NCI-H1092 (cell line): ENCODE measurements at places on chromosomes 5 and 9.

GRCh38 chr5:95715799-95716461 is 15.2 kb upstream of the RHOBTB3 start:
- DNase-seq: no peak

GRCh38 chr9:135489188-135489906 is 9.8 kb downstream of the PPP1R26 start:
- DNase-seq: no peak

DNA sequence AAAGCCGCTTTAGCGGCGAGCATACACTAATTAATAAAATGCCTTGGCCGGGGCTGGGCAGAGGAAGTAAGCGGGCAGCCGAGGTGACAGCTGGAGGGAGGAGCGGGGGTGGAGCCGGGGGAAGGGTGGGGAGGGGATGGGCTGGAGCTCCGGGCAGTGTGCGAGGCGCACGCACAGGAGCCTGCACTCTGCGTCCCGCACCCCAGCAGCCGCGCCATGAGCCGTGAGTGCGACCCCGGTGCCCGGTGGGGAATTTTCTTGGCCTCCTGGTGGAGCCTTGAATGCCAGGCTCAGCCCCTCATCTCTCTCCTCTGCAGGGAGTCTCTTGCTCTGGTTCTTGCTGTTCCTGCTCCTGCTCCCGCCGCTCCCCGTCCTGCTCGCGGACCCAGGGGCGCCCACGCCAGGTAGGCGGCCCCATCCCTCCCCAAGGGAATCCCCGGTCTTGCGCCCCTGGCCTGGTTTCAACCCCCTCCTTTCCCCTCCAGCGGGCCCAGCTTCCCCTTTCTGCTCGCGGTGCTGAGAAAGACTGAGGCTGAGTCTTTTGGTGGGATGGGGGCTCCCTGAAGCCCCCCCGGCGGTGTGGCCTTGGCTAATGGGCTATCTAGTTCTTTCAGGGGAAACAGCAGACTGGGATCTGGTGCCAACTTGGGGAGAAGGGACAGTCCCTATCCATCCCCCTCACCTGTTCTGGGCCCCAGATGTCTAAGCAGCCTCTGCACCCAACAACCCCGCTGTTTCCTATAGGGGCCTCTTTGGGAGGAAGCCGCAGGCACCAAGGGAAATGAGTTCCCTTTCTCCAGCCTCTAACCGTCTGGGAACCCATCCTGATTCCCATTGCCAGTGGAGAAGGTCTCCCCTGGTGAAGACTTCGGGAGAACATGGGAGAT is at the start of gene PTGS1:
Gene PTGS1, plus strand, starts transcription at position 156 of the 887 bp plus-strand sequence. Its CDS starts 61 bp downstream, at position 217.
- DNase-seq: no peak

DNA sequence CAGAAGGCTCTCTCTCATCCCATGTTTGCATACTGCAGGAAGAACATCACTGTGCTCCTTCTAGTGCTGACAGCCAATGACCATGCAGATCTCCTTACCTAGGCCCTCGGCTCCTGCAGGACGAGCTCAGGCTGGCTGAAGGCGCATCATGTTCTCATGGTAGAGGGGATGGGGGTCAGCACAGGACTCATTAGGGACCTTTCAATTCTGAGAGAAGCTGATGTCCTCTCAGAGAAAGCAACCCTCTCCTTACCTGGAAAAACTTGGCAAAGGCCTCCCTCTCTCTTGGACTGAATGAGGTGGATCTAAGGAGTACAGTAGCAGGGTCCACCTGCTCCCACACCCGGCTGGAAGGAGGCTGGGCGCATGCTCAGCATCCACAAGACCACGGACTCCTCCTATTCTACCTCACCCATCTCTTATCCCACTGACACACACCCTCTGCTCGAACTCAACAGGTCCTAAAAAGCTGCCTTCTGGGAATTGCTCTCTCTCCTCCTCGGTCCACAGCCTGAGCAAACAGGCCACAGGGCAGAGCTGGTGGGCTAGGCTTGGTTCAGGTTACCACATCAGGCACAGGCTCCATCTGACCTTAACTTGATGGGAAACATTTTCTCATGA is 2.9 kb downstream of the IPPK start:
- no peak for DNase-seq

GRCh38 chr5:157457391-157457790 is 2.6 kb upstream of the NIPAL4 start:
- DNase-seq: no peak

DNA sequence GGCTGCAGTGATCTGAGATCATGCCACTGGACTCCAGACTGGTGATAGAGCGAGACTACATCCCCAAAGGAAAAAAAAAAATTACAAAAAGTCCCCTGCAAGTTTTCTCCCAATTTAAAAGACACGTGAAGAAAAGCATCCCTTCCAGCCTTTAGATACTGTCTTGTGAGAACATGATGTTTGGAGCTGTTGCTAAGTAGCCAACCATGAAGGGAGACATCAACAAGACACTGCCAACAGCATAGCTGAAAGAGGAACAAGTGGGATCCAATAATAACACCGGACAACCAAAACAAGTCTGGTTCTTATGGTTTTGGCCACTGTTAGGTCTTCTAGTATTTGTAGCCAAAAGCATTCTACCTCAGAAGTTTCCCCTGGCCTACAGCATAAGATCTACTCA is 118.9 kb upstream of the CCDC180 start:
- DNase-seq: no peak

DNA sequence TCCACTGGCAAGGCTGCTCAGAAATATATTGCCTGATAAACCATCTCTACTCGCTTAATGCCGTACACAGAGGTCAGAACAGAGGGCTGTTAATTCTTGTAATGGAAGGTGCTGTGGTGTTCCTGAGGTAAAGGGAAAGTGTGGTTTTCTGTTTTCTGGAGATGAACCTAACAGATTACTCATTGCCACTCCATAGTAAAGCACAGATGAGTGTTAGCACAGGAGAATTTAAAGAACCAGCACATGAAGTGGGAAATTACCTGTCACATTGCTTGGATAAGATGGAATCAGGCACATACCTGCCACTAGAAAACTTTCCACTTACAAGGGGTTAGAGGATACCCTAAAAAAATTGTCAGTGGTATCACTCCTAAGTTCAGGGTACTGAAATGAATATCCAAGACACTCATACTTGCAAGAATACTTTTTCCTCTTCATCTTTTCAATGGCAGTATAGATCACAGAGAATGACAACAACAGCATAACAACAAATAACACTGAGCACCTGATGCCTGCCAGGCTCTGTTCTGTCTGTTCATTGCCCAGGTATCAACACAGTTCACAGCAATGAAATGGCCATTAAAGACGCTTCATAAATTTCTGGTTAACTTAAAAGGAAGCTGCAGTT is 152.9 kb upstream of the GNA14 start:
- no peak for DNase-seq

GRCh38 chr9:21605489-21605931 is 123.4 kb upstream of the IFNE start:
- no peak for DNase-seq

GRCh38 chr9:136762221-136762691 is 2.1 kb downstream of the LCN15 start:
- no peak for DNase-seq

DNA sequence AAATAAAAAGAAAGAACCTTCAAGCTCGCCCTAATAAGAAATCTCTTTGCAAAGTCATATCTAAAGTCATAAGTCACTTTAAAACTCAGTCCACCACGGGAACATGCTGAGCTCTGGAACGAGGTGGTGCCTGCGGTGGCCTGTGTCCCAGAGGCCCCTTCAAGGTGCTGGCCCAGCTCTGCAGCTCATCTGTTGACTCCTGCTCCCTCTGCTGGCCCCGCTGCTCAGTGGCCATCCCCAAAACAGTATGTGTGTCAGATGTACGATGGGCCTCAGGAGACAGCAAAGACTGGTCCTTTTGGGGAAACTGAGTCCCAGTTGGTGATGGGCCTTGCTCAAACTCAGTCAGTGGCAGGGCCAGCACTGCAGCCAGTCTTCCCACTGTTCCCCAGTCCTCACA is 22.8 kb upstream of the FOXB2 start:
- peak; percentile 15 for DNase-seq

GRCh38 chr9:133045132-133045531 is 14.3 kb downstream of the GTF3C5 start:
- DNase-seq: no peak

- DNase-seq: no peak
Observed at GRCh38 chr9:253539-253938, 38.9 kb downstream of the DOCK8 start.

GRCh38 chr5:74316064-74316603 is 324.4 kb downstream of the ENC1 start:
- peak; percentile 6 for DNase-seq

DNA sequence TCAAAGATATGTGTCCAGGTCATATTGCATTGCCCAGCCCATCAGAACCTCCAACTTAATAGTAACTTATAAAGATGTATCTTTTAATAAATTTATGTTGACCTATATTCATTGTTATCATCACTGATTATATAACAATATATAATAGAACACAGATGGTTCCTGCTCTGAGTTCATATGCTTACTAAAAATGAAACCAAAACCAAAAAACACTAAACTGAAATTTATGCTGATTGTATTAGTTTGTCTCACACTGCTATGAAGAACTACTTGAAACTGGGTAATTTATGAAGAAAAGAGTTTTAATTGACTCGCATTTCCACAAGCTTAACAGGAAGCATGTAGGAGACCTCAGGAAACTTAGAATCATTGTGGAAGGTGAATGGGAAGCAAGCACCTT is 462.5 kb upstream of the TYRP1 start:
- no peak for DNase-seq

DNA sequence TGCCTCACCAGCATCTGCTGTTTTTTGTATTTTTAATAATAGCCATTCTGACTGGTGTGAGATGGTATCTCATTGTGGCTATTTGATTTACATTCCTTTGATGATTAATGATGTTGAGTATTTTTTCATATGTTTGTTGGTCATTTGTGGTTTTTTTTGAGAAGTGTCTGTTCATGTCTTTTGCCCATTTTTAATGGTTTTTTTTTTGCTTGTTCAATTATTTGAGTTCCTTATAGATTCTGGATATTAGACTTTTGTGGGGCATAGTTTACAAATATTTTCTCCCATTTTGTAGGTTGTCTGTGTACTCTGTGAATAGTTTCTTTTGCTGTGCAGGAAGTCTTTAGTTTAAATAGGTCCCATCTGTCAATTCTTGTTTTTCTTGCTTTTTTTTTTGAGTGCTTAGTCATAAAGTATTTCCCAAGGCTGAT is 148.1 kb downstream of the NPR3 start:
- no peak for DNase-seq

DNA sequence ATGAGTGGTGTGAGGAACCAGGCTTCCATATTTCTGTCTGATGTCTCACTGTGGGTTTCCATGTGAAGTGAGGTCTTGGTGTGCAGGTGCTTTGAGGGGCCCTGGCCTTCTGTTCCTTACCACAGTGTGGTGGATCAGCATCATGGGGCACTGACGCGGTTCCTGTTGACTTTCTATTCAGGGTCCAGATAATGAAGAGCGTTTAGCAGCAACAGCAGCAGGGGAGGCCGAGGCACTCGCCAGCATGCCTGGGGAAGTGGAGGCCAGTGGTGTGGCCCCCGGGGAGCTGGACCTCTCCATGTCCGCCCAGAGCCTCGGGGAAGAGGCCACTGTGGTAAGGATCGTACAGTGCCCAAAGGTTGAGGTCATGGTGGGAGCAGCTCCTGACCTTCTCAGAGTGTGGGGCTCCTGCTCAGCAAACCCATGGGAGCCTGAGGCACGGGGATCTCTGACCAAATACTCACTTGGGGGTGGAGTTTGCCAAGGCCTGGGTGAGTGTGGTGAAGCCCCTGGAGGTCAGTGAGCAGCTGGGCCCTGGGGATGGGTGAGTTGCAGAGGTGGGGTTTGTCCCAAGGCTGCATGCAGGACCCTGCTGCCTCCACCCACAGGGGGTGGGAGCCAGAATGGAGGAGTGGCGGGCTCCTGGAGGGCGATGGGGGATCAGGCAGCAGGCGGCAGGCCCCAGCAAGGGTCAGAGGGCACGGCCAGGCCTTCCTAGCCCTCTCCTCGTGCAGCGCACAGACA is 61.2 kb downstream of the COL15A1 start:
- no peak for DNase-seq

GRCh38 chr9:114591849-114592248 is 4.3 kb downstream of the ATP6V1G1 start:
- no peak for DNase-seq

DNA sequence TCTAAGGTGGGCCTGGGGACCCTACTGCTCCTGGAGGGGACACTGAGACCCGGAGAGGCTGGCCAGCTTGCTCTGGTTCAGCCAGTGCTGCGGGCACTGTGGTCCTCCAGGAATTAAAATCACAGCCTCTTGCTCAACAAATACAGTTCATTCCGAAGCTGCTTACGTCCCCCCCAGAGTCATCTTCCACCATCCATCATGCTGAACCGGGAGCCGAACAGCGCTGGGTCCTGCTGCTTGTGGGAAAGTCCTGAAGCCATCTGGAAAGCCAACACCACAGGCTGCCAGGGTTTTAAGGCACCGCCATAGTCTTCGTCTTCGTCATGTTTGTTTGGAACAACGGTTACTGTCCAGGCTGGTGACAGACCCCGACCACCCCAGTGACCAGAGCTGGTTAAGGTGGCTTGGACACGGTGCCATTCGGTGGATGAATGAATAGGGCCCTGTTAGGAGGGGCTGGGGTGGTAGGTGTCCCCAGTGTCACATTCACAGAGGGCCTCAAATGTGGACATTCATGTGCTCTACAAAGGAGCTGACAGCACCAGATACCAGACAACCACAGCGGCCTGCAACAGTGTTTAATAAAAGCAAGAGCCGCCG is 81.6 kb upstream of the PHYKPL start:
- DNase-seq: no peak

DNA sequence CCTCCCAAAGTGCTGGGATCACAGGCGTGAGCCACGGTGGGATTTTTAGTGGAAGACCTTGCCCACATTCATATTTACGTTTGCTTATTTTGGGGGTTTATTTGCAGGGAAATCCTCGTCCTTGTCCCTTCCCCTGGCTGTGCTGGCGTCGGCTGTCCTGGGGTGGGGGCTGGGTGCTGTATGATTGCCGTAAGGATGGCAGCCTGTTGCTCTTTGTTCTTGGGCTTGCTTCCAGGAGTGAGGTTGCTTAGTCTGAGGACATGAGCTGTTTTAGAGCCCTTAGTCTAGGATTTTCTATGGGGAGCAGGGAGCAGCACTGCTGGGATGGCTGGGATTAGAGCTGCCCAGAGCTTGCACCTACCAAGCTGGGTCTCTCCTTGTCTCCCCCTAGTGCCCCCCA is 85.8 kb upstream of the ASS1 start:
- no peak for DNase-seq

DNA sequence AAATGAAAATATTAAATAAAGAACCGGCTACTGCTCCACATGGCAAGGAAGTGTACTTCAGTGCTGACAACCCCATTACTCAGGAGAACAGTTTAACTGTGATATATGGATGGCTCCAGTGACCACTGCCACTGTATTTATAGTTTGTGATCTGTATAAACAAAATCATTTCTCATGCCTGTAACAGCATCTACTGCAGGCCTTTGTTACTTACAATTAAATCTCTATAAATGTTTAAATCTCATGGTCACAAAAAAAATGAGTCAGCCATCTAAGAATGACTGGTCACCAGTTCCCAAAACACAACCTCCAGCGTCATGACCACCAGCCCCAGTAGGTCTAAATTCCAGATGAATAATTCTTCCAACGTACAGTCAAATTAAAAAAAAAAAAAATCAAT is 24.6 kb downstream of the SERINC5 start:
- no peak for DNase-seq

- DNase-seq: no peak
Observed at GRCh38 chr5:83590966-83591365, 119.4 kb downstream of the VCAN start.

GRCh38 chr5:151248651-151249050 is 4.3 kb upstream of the GM2A start:
- no peak for DNase-seq

- DNase-seq: no peak
Observed at GRCh38 chr5:74355041-74355824, 285.3 kb downstream of the ENC1 start.

GRCh38 chr5:129459777-129460671 is at the start of gene ADAMTS19:
ADAMTS19 (plus strand) TSS chr5:129460298; CDS start chr5:129460392, 94 bp downstream.
- DNase-seq: no peak
